ENCODE measurements at places on chromosomes 3 and 15.

- H3K36me3 ChIP-seq, result no peaks in the 10 kb centered on the region
- H3K4me3 ChIP-seq, result peak overlapping the region; percentile 37
Measured at GRCh38 chr3:45218578-45219390, 7.3 kb downstream of the TMEM158 start.

DNA sequence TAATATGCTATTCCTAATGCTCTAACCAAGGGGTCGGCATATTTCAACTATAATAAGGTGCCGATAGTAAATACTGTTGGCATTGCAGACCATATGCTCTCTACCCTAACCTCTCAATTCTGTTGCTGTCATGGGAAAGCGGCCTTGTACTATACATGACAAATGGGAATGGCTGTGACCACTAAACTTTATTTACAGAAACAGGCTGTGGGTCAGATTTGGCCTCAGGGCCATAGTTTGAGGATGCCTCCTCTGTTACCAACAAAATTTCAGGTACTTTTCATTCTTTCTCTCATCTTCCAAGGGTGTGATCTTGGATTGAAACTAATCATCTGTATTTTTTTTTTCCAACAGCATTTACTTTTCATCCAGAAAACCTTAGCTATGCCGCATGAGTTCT, 242.0 kb downstream of the MAGI1 start:
- no peak overlapping the region for H3K4me3 ChIP-seq
- no peak overlapping the region for H3K27ac ChIP-seq
- H3K27me3 ChIP-seq, result no peaks in the 10 kb centered on the region
- H3K4me1 ChIP-seq, result peaks cover 9% of the 10 kb centered on the region
- no peak for DNase-seq

GRCh38 chr3:171901615-171902312, 58.6 kb downstream of the TMEM212 start:
- DNase-seq, result peak; percentile 4
- peaks cover 5% of the 10 kb centered on the region for H3K4me1 ChIP-seq
- H3K27ac ChIP-seq, result no peak overlapping the region
- H3K36me3 ChIP-seq, result no peaks in the 10 kb centered on the region
- no peak overlapping the region for H3K4me3 ChIP-seq

DNA sequence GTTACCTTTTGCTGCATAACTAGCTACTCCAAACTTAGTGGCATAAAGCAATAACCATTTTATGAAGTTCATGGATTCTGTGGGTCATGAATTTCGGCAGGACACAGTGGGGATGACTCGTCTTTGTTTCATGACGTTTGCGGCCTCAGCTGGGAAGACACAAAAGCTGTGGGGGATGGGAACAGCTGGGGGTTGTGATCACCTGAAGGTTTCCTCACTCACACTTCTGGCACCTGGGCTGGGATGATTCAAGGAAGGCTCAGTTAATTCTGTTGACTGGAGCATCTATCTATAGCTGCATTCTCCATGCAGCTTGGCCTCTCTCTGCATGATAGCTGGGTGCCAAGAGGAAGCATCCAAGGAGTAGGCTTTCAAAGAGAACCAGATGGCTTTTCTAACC, 332.8 kb downstream of the ULK4 start:
- no peak overlapping the region for H3K27ac ChIP-seq
- H3K36me3 ChIP-seq, result no peaks in the 10 kb centered on the region
- DNase-seq, result peak; percentile 2
- H3K27me3 ChIP-seq, result no peaks in the 10 kb centered on the region
- no peak overlapping the region for H3K4me3 ChIP-seq

GRCh38 chr15:32837935-32838334, 120.1 kb downstream of the GREM1 start:
- DNase-seq, result no peak
- no peak overlapping the region for H3K4me3 ChIP-seq
- H3K4me1 ChIP-seq, result no peaks in the 10 kb centered on the region
- H3K27ac ChIP-seq, result no peak overlapping the region
- H3K36me3 ChIP-seq, result no peaks in the 10 kb centered on the region

DNA sequence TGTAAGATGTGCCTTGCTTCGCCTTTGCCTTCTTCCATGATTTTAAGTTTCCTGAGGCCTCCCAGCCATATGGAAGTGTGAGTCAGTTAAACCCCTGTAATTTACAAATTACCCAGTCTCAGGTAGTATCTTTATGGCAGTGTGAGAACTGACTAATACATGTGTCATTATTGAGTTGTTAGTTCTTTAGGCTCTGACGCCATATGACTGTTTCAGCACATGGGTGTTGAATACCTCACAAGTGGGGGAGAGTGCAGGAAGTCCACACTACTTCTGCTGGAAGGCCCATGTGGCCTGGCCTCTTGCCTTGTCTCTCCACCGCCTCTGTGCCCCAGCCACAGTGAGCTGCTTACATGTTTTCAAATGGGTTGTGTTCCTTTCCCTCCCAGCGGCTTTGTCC, 28.5 kb downstream of the MFSD1 start:
- no peak overlapping the region for H3K27ac ChIP-seq
- no peak overlapping the region for H3K4me3 ChIP-seq
- H3K36me3 ChIP-seq, result peaks cover 48% of the 10 kb centered on the region
- H3K27me3 ChIP-seq, result no peaks in the 10 kb centered on the region
- peak; percentile 27 for DNase-seq
- no peaks in the 10 kb centered on the region for H3K4me1 ChIP-seq

DNA sequence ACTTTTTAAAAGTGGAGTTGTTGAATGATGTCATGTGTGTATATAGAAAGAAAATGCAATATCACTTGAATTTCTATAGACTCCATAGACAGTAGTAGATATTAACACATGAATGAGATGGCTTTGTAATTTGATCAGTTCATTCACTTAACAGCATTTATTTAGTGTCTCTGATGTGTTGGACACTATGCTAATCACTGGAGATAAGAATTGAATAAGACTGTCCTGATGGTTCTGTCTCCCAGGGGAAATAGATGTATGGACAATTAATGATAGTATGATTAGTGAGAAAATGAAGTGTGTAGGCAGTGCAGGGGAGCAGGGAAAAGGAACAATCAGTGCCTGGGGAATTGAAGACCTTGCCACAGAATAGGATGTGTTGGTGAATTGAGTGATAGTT, 72.9 kb downstream of the RIOX2 start:
- no peak for DNase-seq
- H3K4me3 ChIP-seq, result no peak overlapping the region
- peaks cover 24% of the 10 kb centered on the region for H3K36me3 ChIP-seq
- H3K27me3 ChIP-seq, result no peaks in the 10 kb centered on the region
- no peaks in the 10 kb centered on the region for H3K4me1 ChIP-seq
- no peak overlapping the region for H3K27ac ChIP-seq

DNA sequence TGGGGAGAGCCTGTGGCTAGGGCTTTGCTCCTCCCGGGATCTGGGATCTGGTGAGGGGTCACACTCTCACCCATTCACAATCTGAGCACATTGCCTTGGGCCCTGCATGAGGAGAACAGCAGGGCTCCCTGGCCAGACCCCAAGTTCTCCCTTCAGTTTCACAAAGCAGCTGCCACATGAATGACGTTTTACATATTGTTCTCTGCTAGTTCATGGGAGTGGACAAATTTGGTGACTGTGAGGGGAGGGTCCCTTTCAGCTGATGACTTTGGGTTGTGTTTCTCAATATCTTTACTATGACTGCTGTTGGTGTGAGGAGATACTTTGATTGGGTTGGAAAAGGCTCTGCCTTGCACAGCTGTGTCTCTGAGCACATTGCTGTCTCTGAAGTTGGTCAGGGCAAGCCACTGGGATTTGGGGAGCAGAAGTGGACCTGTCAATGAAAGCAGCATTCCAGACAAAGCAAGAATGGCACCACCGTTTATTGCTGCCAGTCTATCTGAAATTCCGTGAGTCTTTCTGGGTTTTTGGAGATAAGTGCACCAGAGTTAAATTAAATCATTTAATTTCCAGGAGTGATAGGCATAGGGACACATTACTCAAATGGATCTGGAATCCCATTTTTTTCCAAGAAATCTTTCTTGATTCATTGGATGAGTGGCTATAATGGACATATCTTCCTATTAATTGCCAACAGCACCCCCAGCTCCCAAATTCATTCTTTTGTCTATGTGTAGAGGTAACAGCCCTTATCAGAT, 10.3 kb downstream of the TIMP4 start:
- H3K4me3 ChIP-seq, result peak overlapping the region; percentile 25
- H3K4me1 ChIP-seq, result peaks cover 22% of the 10 kb centered on the region

DNA sequence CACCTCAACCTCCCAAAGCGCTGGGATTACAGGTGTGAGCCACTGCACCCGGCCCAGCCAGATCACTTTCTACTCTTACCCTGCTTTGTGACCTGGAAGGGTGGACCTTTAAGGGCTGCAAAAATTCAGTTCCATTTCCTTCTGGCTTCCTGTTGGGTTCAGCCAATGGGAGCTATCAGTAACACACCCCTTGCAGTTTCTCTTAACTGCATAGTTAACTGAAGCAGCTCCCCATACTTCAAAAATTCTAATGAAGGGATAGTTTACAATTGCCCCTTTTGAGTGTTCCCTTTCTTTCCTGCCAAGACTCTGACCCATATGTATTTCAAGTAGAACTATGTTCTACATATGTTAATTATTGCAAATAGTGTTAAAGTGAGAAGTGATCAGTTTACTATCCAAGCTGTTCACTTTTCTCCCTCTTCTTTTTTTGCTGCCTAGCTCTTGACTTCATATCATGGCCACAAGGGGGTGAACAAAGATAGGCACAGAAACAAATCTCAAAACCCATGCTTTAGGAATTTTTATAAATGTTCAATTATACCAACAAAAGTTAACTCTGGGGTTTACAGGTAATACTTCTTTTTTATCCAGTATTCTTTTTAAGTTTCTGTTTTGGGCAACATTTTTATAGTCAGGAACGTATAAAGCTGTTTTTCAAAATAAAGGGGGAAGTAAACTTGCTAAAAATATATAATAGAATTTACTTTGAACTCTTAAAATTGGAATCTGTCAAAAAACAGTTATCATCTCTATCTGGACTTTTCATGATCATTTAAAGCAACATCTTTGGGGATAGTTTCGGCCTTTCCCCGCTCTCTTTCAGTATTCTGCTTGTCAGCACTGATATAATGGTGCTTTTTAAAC, 8.1 kb downstream of the PGBD4 start:
- H3K27me3 ChIP-seq, result no peaks in the 10 kb centered on the region
- H3K4me3 ChIP-seq, result no peak overlapping the region
- H3K27ac ChIP-seq, result no peak overlapping the region
- DNase-seq, result peak; percentile 59
- peaks cover 6% of the 10 kb centered on the region for H3K36me3 ChIP-seq

DNA sequence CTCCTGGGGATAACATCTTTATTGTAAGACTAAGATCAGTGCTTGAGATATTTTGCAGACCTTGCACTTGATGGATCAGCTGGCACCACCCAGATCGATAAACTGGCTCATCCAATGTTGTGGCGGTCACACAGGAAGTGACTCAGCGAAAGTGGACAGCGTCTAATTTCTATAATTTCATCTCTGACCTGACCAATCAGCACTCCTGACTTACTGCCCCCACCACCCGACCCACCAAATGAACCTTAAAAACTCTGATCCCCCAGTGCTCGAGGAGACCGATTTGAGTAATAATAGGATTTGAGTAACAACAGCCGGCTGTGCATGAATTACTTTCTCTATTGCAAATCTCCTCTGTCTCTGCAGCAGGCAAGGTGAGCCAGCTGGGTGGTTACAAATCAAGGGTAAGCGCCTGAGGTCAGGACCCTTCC, 62.7 kb upstream of the RNU6-1 start:
- no peaks in the 10 kb centered on the region for H3K27me3 ChIP-seq
- no peak overlapping the region for H3K27ac ChIP-seq
- no peak overlapping the region for H3K4me3 ChIP-seq

GRCh38 chr3:114756506-114757279, 390.4 kb downstream of the ZBTB20 start:
- no peak overlapping the region for H3K4me3 ChIP-seq
- no peaks in the 10 kb centered on the region for H3K27me3 ChIP-seq
- H3K4me1 ChIP-seq, result peaks cover 11% of the 10 kb centered on the region
- H3K36me3 ChIP-seq, result no peaks in the 10 kb centered on the region
- no peak for DNase-seq

DNA sequence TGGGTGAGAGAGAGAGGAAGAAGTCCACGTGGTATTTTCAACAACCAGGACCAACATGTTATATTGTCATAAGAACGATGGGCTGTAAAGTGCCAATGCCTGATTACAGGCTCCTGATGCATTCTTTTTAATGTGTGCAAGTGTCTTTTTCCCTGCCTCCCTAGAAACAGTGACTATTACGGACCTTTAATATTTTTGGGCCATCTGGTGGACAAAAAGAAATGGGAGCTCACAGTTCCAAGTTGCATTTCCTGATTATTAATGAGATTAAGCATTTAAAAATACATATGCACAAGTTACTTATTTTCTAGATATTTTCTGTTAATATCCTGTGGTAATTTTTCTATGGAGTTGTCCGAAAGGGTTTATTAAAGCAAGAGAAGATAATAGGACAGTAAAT, 530.2 kb downstream of the NR2F2 start:
- no peak overlapping the region for H3K27ac ChIP-seq
- peaks cover 36% of the 10 kb centered on the region for H3K27me3 ChIP-seq
- DNase-seq, result no peak

DNA sequence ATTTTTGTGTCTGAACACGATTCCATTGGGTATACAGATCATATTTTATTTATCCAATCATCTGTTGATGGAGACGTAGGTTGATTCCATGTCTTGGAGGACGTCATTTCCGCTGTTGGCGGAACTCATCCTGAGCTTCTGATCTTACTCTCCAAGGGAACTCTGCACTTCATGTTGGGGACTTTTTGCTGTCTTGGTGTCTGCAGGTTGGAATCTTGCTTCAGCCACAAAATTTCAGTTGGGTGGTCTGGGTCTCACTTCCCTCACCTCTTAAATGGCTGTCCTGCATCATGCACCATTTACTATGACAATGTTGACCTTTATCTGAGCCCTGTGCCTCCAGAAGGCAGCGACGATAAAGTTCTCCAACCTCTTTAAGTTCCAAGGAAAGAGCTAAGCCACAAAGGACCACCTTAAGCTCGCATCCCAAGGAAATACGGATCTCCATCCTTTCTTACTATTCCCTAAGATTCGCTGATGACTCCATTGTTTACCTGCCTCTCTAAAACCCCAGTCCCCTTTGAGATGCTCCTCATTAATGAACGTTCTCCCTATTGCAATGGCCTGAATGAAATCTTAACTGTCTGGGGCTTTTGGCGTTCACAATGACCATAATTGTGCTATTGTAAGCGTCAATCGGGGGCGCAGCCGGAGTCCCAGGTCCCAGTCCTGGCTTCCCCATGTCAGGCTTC, 23.1 kb upstream of the RNU6-1 start:
- H3K27ac ChIP-seq, result peak overlapping the region; percentile 37
- no peaks in the 10 kb centered on the region for H3K36me3 ChIP-seq
- H3K27me3 ChIP-seq, result no peaks in the 10 kb centered on the region
- DNase-seq, result no peak
- peak overlapping the region; percentile 66 for H3K4me3 ChIP-seq
- H3K4me1 ChIP-seq, result peaks cover 14% of the 10 kb centered on the region

DNA sequence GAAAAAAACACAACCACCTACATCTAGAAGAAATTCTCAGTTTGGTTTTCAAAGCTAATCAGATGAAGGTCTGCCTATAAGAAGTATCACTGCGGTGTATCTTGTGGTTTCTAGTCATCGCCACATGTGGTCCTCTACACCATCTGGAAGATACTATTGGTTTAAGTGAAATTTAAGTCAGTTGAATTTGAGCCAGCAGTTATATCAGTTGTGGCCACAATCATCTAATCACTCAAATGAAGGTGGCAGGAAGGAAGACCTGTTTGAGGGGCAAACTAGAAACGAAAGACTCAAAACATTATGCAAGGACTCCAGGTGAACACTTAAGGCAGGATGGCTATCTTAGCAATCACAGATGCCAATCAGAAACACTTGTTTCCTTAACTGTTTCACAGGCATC, 48.7 kb downstream of the ETV5 start:
- peaks cover 8% of the 10 kb centered on the region for H3K4me1 ChIP-seq
- no peak for DNase-seq
- no peak overlapping the region for H3K27ac ChIP-seq
- no peak overlapping the region for H3K4me3 ChIP-seq
- H3K27me3 ChIP-seq, result no peaks in the 10 kb centered on the region

- H3K27me3 ChIP-seq, result no peaks in the 10 kb centered on the region
- DNase-seq, result peak; percentile 33
- H3K36me3 ChIP-seq, result peaks cover 5% of the 10 kb centered on the region
Measured at GRCh38 chr3:141876891-141877621, 613 bp downstream of the ATP1B3 start.

All from MCF 10A (cell line).